ENCODE measurements at places on chromosomes 6 and 20.

DNA sequence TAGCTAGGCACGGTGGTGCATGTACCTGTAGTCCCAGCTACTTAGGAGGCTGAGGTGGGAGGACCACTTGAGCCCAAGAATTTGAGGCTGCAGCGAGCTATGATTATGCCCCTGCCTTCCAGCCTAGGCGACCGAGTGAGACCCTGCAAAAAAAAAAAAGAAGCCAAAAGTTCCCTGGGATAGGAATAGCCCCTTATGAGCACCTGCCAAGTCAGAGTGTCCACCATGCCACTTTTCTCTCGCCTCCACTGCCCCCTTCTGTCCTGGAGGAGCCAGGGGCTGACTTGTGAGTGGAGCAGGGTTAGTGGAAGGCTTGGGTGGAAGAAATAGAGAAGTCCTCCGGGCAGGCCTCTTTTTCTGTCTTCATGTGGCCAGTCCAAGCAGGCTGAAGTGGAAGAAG is 12.1 kb upstream of the DDX27 start:
- no peak for DNase-seq

- no peak for DNase-seq
Observed at GRCh38 chr6:163712566-163712961, 298.0 kb downstream of the QKI start.

DNA sequence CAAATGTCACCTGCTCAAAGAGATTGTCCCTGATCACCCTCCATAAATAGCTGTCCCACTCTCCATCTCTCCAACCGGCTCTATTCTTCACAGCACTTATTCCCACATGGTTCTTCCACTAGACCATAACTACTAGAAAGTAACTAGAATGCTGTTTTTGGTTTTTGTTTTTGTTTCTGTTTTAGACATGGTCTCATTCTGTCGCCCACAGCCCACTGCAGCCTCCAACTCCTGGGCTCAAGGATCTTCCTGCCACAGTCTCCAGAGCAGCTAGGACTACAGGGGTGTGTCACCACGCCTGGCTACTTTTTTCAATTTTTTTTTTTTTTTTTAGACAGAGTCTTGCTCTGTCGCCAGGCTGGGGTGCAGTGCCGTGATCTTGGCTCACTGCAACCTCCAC is 12.2 kb downstream of the MMP24 start:
- DNase-seq, result no peak

DNA sequence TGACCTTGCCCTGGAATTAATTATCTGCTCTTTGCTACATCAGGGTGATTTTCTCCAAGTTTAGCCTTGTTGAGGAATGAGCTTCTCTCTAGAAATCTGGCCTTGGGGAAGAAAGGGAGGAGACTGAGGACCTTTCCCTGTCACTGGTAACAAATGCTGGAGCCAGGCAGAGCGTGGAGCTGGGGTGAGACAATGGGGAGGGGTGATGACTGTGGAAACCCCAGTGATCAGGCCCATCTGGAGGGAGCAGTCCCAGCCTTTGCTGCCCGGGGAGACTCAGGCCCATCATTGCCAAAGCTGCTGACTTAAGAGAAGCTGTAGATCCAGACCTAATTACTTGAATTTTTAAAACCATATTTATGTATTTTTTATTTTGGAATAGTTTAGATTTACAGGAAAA is 31.3 kb downstream of the BCAS4 start:
- no peak for DNase-seq

DNA sequence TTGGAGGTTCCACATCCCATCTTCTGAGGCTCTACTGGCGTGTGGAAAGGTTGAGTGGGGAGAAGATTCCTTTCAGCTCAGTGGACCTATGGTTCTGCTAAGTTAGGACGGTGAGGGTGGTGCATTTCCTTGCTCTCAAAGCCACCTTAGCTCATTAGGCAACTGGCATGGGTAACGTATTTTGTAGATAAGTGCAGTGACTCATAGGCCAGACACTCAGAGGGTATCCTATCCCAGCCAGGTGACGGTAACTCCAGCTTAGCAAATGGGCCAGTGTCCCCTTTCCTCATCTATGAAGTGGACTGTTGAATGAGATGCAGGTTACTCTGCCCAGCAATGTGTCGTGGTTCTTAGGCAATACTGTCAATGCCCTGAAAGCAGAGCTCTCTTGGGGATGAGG is 3.7 kb downstream of the RPS6KA2 start:
- no peak for DNase-seq

GRCh38 chr6:6859722-6860121 is 248.0 kb upstream of the RREB1 start:
- DNase-seq, result peak; percentile 40

- no peak for DNase-seq
Observed at GRCh38 chr6:164928728-164929407, 380.5 kb downstream of the C6orf118 start.

DNA sequence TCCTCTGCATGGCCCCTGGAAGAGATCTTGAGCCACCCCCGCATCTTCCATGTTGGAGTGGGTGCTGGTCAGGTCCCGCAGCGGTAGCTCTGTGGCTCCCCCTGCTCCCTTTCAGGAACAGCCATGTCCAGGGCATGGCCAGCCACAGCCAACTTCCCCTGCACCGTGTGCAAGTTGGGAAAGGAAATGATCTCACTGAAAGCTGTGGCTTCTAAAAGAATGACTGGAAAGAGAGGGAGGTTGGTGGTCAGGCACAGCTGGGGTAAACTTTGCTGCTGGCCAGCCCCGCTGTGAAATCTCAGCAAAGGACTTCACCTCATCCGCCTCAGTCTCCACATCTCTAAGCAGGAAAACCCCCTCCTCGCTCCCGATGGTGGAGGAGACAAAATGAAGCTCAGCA is 153.6 kb upstream of the CST7 start:
- no peak for DNase-seq

DNA sequence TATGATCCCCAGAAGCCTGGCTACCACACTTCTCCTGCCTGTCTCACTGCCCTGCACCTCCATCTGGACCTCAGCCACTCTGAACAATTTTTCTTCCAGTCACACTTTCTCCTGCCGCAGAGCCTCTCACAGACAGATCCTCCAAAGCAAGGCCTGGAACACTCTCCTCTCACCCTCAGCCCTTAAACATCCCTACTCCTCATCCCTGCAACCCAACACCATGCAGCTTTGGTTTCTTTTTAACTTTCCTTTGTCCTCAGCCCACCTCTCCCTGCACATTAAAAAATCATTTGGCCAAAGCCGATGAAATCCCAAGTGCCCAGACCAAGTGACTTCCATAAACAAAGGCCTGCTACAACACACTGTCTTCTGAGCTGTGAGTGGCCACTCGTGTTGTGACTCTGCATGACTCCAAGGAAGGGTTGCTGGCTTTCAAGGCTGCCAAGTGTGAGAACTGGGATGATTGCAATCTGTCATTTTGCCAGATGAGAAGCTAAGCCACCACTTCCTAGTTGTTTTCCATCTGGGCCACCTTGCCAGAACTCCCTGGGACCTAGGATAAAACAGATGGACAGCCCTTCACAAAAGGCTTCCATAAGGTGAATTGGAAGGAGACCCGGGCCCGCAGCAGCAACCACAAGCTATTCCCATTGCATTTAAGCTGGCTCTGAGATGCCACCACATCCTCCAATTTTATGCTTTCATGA is 144.4 kb upstream of the SSTR4 start:
- DNase-seq, result no peak

- no peak for DNase-seq
Observed at GRCh38 chr6:170279977-170280688, 10.7 kb downstream of the DLL1 start.

GRCh38 chr6:30877419-30878262 is 6.7 kb upstream of the DDR1 start:
- DNase-seq, result peak; percentile 75

- DNase-seq, result no peak
Observed at GRCh38 chr6:122153557-122153956, 245.9 kb upstream of the HSF2 start.

DNA sequence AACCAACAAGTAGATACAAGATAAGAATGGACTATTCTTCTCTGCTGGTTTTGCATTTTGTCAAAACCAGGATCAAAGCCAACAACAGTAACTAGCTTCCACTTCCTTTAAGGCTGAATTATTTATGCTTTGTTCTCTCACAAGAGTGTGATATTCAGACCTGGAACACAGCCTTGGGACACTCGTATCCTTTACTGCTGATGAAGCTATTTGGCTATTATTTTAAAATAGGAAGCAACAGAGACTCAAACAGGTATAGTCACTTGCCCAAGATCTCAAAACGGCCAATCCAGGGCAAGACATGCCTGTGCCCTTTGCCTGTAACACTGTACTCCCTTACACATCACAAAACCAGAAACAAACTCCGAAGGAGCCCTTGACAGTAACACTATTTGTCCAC is 19.9 kb downstream of the SPTLC3 start:
- no peak for DNase-seq

- no peak for DNase-seq
Observed at GRCh38 chr20:1286267-1287024, 20.4 kb downstream of the SNPH start.

DNA sequence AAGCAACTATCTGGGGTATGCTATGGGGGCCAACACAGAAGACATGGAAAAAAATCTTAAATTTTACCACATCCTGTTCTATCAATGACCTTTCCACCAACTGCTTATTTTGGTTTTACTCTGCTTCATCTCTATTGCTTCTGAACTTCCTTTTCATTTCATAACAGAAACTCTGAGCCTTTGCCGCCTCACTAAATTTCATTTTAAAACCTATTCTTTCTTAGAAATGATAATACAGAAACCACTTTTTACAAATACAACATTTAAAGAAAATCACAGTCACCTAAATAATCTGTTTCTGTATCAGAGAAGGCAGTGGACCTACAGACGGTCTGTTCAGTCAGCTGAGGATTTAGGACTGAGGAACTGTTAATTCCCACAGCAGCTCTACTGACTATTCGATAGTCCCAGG is 117.5 kb downstream of the KCNQ5 start:
- no peak for DNase-seq

- DNase-seq, result no peak
Observed at GRCh38 chr20:5072756-5073659, 46.8 kb downstream of the PCNA start.

DNA sequence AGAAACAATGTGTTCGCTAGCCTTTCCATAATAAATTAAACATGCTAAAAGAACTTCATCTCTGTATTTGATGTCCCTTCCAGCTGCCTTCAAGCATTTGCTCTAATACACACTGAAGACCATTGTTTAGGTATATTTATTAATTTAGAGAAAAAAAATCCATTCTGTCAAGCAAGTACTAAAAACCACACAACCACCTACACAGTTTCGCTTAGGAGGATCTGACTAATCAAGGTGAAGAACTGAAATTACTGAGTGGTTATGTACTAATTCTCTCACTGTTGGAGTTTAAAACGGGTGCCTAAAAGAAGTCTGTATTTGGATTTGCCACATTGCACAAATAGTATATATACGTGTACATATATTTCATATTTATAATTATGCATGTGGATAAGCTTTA is 58.9 kb downstream of the GMDS start:
- DNase-seq, result no peak

GRCh38 chr20:15716256-15716655 is 857.0 kb downstream of the KIF16B start:
- DNase-seq, result no peak

GRCh38 chr20:25626779-25627178 is 3.0 kb upstream of the NANP start:
- no peak for DNase-seq

GRCh38 chr20:24303393-24304170 is 165.8 kb upstream of the SYNDIG1 start:
- DNase-seq, result no peak

DNA sequence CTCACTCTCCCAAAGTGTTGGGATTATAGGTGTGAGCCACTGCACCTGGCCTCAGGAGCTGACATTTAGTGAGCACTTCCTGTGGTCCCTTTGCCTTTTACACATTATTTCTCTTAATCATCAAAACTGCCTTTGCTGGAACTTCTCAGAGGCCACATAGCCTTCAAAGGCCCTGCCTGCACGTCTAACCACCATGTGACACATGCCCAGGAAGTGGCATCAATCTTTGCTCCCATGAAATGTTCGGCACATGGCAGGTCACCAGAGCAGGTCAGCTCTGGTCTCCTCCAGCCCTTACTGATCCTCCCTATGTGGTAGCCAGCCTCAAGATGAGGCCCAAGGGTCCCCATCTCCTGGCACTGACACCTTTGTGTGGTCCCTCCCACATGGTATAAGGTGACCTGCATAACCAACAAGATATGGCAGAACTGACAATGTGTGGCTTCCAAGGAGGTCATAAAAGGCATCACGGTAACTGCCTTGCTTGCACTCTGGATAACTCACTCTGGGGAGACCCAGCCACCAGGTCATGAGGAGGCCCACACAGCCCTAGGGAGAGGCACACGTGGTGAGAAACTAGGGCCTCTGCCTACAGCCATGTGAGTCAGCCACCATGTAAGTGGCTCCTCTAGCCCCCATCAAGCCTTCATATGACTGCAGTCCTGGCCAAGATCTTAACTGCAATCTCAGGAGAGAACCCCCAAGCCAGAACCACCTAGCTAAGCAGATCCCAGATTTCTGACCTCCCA is 28.8 kb upstream of the HMGA1 start:
- no peak for DNase-seq

GRCh38 chr6:128519931-128520435 is 416 bp downstream of the PTPRK start:
- no peak for DNase-seq

DNA sequence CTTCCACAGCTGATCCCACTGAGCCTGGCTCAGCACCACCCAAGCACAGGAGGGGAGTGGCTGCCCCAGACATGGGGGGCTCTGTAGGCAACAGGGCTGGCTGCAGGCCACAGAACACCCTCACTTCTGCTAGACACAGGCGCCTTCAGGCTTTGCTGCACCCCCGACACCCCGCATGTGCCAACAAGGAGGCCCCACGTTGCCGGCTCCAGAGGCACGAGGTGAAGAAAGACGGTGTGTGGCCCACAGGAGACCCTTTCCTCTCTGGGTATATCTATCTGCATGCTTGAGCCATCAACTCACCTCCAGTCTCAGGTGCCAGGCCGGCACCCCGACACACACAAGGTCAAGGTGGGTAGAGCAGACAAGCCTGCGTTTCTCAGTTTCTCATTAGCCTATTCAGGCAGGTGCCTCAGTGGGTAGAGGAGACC is 158.3 kb downstream of the DLL1 start:
- no peak for DNase-seq

- no peak for DNase-seq
Observed at GRCh38 chr6:22670605-22671004, 101.2 kb downstream of the HDGFL1 start.

GRCh38 chr20:26208296-26209091 is 511.8 kb upstream of the ZNF337 start:
- DNase-seq, result no peak

DNA sequence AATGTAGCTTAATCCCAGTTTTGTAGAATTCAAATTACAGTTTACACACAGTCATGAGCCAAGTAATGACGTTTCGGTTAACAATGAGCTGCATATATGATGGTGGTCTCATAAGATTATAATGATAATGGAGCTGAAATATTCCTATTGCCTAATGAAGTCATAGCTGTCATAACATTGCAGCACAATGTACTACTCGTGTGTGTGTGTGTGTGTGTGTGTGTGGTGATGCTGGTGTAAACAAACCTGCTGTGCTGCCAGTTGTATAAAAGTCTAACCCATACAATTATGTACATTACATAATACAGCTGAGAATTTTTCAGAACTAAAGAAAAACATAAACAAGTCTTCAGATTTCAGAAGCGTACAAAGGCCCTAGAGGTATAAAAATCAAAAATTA is 66.7 kb upstream of the ARID1B start:
- DNase-seq, result no peak

GRCh38 chr6:63793465-63794137 is 158.0 kb downstream of the PHF3 start:
- DNase-seq, result no peak

Measured in K562 (cell line).